GM03348 (cell line): ENCODE measurements at places on chromosomes 16 and 17.

DNA sequence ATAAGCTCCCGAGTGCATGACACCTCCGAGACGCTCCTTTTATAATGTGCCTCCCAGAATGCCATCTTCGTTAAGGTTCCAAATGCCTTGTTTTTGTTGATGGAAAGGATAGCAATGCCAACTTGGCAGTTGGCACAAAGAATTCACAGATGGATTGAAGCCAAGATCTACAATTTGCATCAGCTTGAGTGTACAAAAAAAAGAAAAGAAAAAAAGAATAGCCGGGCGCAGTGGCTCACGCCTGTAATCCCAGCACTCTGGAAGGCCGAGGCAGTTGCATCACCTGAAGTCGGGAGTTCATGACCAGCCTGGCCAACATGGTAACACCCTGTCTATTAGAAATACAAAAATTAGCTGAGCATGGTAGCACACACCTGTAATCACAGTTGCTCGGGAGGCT, 7.6 kb downstream of the TBC1D16 start:
- no peak for DNase-seq

- no peak for DNase-seq
These were observed 7.2 kb upstream of the GPRC5C start for GRCh38 chr17:74424657-74425056.

DNA sequence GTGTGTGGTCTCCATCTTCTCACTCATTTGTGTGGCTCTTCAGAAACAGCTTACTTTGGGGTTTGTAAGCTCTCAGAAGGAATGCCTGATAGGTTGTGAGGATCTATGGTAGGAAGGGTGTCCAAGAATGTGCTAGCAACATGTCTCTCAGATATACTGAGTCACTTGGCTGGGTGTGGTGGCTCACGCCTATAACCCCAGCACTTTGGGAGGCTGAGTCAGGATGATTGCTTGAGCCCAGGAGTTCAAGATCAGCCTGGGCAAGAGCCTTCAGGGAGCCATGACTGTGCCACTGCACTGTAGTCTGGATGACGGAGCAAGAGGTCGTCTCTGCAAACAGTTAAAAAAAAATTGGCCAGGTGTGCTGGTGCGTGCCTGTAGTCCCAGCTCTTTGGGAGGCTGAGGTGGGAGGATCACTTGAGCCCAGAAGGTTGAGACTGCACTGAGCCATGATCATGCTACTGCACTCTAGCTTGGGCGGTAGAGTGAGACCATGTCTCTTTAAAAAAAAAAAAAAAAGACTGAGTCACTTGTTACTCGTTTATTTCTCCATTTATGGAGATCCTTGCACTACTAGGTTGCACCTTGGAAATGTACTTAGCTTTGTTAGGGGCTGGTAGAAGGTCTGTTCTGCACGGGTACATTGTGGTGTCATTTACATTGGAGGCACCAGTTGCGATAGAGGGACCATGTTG, 232.0 kb downstream of the SNX29 start:
- peak; percentile 18 for DNase-seq

DNA sequence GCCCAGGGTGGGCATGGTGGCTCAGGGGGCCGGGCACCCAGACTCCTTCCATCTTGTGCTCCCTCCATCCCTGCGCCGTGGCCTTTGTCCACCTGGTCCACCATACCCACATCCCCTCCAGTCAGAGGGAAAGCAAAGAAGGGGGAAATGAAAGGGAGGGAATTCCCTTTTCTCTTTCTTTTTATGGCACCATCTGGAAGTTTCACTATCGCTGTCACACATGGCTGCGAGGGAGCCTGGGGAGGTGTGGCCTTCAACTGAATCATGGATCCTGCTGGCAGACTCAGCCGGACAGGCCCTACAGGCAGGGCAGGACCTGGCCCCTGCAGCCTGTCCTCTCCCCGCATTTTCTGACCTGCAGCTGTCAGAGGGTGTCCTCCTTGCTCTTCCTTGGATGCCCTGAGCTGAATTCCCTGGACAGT, 6.2 kb downstream of the SLC12A3 start:
- peak; percentile 67 for DNase-seq

- peak; percentile 3 for DNase-seq
These were observed 7.4 kb upstream of the PYDC1 start for GRCh38 chr16:31224092-31224955.

GRCh38 chr17:76136276-76137000, 4.6 kb downstream of the FOXJ1 start:
- no peak for DNase-seq

DNA sequence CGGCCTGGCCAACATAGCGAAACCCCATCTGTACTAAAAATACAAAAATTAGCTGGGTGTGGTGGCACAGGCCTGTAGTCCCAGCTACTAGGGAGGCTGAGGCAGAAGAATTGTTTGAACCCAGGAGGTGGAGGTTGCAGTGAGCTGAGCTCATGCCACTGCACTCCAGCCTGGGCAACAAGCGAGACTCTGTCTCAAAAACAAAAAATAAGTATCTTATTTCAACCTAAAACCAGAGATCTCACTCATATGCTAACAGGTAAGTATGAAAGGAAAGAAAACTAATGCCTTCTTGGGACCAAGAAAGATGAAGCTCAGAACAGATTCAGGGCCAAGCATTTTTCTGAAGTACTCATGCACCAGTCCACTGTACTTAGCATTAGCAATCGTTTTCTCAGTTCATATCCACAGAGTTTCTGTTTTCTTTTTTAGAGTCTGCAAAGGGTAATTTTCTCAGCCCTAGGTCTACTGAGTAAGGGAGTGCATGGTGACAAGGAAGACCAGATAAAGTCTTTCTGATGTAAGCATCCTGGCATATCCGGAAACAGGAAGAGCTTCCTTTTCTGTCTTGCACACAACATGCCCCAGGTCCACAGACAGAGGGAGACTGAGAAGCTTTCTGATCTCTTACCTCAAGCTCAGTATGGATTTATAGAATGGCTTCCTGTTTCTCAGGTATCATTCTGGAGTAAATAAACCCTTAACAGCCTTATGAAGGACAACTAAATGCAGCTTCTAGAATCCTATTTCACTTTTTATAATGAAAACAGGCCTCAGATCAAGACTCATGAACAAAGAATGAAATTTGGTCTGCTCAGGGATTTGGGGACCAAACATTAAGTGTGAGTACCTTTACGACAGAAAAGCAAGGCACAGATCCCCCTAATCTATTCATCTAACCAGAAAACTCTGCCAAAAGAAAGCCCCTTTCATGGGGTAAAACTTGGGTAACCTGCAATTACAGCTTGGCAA, 38.7 kb upstream of the FOXJ1 start:
- DNase-seq = no peak

- DNase-seq = no peak
These were observed 2.2 kb downstream of the TELO2 start for GRCh38 chr16:1495211-1495888.

DNA sequence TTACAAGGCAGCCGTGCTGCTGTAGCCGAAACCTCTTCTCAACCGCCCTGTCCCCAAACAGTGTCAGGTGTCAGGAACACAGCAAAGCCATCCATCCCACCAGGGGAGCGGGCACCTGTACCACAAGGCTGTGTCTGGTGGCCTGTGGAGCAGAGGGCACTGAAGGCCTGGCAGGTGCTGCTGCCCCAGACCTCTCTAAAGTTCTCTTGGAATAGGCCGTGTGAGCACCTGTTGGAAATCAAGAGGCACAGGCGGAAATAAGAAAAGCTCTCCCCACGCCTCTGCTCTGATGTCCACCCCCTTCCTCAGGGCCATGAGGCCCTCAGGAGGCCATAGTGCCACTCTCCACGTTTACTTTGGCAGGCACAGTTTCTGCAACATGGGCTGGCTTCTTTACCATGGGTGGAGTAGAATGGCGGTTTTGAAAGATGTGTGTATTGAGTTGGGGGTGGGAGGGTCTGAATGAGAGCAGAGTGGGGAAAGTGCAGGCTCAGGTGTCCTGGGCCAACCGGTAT, 99.9 kb upstream of the ZNF750 start:
- no peak for DNase-seq

DNA sequence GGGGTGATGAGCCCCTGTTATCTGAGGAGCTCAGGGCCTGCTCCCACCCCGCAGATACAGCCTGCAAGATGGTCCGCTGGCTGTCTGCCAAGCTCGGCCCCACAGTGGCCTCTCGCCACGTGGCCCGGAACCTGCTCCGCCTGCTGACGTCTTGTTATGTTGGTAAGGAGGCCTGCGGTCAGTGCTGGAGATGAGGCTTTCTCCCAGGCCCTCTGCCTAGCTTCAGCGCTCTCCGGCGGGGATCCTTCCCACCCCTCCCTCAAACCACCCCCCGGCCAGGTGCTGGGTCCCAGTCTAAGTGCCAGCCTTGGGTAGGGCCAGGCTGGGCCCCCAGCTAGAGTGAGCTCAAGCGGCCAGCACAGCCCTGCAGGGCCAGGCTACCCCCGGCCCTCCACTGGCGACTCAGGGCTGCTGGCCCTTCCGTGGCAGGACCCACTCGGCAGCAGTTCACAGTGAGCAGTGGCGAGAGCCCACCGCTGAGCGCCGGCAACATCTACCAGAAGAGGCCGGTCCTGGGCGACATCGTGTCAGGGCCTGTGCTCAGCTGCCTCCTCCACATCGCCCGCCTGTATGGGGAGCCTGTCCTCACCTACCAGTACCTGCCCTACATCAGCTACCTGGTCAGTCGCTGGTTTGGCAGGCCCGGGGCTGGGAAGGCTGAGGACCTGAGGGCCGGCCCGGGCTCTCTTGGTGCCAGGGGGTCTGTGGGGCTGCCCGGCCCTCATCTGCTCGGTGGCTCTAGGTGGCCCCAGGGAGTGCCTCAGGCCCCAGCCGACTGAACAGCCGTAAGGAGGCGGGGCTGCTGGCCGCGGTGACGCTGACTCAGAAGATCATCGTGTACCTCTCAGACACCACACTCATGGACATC, 6.1 kb downstream of the WDR81 start:
- no peak for DNase-seq

DNA sequence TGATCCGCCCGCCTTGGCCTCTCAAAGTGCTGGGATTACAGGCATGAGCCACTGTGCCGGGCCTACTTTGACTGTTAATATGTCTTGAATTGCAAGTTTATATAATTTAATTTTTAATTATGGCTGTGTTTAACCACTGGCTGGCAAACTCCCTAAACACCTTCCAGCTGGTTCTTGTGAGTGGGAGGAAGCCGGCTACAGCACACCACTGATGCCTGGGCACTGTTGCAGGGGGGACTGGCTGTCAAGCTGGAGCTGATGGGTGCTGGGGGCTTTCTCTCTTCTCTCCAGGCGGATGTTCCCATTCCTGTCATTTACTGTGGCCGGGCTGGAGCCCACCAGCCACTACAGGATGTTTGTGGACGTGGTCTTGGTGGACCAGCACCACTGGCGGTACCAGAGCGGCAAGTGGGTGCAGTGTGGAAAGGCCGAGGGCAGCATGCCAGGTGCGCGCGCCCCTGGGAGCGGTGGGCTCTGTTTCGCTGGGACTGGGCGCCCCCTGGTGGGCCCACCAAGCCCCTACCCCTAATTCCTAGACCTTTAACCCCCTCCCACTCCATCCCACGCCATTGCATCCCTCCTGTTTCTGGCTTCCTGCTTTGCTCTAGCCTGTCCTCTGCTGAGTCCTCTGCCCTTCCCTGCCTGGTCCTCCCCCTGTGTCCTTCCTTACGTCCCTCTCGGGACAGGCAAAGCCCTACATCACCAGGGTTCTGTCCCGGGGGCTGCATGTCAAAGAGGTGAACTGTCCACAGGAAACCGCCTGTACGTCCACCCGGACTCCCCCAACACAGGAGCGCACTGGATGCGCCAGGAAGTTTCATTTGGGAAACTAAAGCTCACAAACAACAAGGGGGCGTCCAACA, 9.5 kb downstream of the TBX21 start:
- no peak for DNase-seq

- DNase-seq = peak; percentile 54
These were observed 490.5 kb upstream of the CDH5 start for GRCh38 chr16:65876056-65876408.

DNA sequence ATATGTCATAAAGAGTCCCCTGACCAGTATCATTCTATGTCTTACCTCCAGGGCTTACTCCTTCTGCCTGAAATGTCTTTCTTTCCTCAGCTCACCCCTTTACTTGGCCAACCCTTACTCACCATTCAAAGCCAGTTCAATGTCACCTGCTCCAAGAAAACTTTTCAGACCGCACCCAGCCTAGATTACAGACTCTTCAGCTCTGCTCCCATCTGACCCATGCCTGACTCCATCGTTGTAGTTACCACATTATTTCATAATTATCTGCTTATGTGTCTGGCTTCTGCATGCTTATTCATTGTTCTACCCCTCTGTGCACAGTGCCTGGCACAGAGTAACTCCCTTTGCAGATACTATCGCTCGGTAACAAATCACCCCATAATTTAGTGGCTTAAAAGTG, 62.5 kb upstream of the TOB1 start:
- DNase-seq = no peak

DNA sequence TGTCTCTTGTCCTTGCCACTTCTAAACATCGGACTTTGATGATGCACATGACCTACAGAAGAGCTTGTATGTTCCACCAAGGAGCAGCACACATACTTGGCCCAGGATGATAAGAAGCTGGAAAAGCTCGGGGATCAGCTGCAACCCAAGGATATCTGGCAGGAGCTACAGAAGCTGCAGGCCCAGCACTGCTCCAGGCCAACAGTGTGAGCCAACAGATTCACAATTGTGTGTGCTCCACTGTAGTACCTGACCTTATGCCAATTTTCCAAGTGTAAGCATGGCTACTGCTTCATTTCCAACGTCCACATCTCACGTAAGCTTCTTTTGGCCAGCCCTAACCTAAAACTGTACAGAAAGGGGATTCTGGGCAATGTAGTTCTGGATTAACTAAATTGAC, 83.4 kb downstream of the COX10 start:
- DNase-seq = no peak

DNA sequence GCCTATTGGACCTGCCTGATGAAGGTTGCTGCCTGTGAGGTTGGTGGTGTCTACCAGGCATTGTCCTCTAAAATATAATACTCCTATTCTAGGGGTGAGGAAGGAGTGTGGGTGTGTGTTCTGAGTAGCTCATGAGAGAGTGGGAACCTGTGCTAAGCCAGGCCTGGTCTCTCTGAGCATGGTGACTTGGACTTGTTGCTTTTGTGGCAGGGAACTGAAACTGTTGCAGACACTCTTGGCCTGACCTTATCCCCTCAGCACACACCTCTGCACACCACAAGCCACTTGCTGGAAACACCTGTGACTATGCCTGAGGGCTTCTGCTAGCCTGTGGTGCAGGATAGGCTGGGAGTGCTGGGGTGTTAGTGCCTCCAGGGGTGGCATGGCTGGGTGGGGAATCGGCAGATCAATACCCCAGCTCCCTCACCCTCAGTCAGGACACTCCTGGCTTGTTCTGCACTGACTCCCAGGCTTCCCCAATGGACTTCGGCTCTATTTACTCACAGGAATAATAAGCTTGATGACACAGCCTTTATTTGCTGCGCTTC, 29.9 kb downstream of the PLCG2 start:
- DNase-seq = no peak
